ENCODE measurements at places on chromosomes 7 and 10.

DNA sequence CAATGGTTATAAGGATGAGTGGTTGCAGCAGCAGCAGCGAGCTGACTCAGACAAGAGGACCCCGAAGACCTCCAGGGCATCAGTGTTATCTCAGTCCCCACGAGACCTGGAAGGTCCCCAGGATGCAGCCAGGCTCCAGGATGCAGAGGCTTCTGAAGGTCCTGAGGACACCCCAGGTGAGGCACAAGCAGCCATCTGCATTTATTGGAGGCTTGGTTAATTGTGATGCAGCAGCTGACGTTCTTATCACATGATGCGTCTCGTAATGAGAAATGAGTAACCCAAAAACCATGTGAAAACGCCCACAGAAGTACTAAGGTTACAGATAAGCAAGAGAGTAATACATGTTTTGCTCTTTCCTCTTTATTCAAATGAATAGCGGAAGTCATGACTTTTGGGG lies 17.4 kb downstream of the C7orf57 start:
- DNase-seq = no peak

GRCh38 chr10:85602306-85602705 lies 764.3 kb downstream of the GRID1 start:
- peak; percentile 29 for DNase-seq

- no peak for DNase-seq
These were observed 516 bp downstream of the ZNHIT1 start for GRCh38 chr7:101218236-101219125.

- no peak for DNase-seq
These were observed 161.9 kb downstream of the RNF216 start for GRCh38 chr7:5619419-5620130.

GRCh38 chr10:103983367-103983911 lies 16.5 kb downstream of the SLK start:
- DNase-seq = no peak

DNA sequence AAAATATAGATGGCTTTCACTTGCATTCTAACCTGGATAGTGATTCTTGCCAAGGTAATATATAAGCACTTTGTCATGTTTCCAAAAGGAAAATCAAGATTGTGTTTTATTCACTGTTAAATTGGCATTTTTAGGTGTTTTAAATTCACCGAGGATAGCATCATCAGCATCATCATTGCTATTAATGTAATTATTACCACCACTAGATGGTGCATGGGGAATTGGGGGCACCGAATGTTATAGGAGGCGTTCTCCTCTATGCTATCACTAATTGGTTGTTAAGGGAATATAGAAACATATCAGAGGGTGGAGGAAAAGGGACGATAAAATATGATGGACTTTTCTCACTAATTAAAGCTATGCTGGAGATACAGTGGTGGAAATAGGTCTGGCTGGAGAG lies 95.5 kb downstream of the CELF2 start:
- no peak for DNase-seq

DNA sequence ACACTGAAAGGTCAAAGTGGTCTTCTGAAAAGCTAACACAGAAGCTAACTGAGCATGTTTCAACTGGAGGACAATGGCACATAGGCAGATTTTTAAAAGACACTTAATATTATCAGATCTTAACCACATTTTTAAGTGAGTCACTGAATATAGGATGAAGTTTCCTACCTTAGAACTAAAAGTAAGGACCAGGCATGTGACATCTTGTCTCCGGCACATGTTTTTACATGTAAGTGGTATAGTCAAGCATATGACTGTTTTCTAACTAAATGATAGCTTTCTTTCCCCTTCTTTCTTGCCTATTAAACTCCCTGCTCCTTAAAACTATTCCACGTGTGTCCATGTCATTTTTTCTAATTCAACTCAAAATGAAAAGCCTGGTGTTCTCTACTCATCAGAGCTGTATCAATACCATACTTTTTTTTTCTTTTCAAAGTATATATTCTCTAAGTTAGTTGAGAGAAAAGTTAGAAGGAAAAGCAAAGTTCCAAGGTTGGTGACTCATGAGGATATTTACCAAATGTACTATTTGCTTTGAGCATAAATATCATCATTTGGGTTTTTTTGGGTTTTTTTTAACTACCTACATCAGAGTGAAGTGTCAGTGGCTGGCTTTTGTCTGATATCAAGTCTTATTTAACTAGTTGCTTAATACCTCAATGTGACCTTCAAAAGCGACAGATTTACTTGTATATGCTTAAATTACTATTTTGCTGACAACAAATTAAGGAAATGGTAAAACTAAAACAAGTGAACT lies 127.5 kb downstream of the CRPPA start:
- no peak for DNase-seq

GRCh38 chr10:33859319-33860022 lies 525.0 kb upstream of the NRP1 start:
- DNase-seq = no peak

GRCh38 chr7:29300026-29300480 lies 105.5 kb downstream of the CHN2 start:
- DNase-seq = no peak

GRCh38 chr10:3853547-3854303 lies 68.7 kb upstream of the KLF6 start:
- DNase-seq = no peak

GRCh38 chr10:69335063-69335587 lies 56.8 kb downstream of the HK1 start:
- peak; percentile 70 for DNase-seq

DNA sequence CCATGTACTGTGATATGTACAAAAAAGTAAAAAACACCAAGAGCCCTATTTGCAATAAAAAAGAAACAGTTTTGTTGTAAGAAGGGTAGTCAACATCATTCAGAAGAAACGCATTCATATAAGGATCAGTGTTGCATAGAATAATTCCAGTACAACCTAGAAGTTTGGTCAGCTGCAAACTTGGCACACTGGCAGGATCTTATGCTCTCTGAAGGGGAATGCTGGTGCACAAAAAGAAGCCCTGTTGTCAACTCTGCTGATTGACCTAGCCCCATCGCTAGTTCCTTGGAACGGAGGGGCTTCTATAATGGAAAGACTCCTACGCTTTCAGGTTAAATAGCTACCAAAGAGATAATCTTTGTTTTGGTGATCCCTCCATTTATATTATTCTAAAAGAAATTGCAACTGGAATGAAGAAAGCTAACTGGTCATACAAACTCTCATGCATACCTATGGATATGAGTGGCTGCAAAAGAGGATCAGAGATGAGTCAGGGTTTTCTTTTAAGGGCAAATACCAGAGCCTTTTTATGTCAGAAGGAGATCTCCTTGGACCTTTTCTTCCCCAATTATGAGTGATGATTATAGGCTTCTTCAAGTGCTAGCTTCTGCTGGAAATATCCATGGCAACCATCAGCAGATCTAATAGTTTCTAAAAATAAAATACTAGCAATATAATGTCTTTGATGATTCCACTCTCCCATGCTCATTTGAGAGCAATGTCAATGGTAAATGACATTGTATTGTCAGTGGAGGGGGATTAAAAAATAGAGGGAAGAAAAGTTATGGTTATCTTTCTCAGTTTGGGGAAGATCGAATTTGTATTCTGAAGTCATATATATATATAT lies 312.4 kb upstream of the CACNA2D1 start:
- DNase-seq = no peak

- DNase-seq = no peak
These were observed 13.1 kb downstream of the RBP3 start for GRCh38 chr10:47361293-47361692.

GRCh38 chr10:104591441-104591840 lies 49.6 kb upstream of the SORCS3 start:
- no peak for DNase-seq

- no peak for DNase-seq
These were observed 13.4 kb upstream of the CXCL12 start for GRCh38 chr10:44398271-44398670.

Data from ureter (tissue), 1 donor.